ENCODE measurements at places on chromosomes 2 and 18. TPM values are rescaled to one million over a fixed set of nuclear protein-coding genes. Genes with fewer than 3 reads are reported as not detected.

CPO gene
- total RNA-seq = 0.39 TPM

FSHR gene
- total RNA-seq = not detected

IL1RL1 gene
- total RNA-seq = 2.0 TPM

ZAP70 gene
- total RNA-seq = 1.4 TPM

- no peak for DNase-seq
Observed at GRCh38 chr2:120880381-120880780, 144.7 kb downstream of the GLI2 start.

DNA sequence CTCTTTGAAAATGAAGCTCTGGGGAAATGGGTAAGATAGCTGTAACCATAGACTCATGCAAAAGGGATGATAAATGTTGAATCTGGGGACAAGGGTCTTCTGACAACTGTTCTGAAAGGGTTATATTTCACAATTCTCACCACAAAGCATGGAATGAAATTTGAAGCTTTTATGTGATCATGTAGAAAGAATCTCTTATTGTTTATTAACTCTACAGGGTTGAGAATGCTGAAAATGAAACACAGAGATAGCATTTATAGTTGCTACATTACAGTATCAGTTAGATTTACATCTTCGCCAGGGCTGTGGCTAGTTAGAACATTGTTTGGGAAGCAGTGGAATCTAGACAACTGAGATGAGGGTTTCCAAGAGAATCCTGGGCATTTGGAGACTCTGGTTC, 97.4 kb upstream of the LHCGR start:
- no peak for DNase-seq

- no peak for DNase-seq
Observed at GRCh38 chr2:45497355-45497754, 113.7 kb downstream of the SRBD1 start.

All from lower leg skin (tissue), 4 donors.